NCI-H510A treated with DMSO at 0.1 percent for 48 hours (cell line): ENCODE measurements at places on chromosomes 6 and 20.

DNA sequence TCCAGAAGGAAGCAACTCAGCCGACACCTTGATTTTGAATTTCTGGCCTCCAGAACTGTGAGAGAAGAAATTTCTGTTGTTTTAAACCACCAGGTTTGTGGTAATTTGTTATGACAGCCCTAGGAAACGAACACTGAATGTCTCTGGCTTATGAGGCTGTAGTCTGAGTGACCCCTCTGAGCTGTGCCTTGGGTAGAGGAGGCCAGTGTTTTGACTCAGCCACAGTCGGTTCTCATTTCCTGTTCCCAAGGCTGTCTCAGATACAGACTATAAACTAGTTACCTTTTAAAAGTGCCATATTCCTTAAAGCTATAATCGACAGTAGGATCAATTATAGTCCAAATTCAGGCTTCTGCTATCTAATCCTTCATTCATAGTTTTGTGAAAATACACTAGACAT, 391.2 kb upstream of the MAP3K7 start:
- no peak for DNase-seq

DNA sequence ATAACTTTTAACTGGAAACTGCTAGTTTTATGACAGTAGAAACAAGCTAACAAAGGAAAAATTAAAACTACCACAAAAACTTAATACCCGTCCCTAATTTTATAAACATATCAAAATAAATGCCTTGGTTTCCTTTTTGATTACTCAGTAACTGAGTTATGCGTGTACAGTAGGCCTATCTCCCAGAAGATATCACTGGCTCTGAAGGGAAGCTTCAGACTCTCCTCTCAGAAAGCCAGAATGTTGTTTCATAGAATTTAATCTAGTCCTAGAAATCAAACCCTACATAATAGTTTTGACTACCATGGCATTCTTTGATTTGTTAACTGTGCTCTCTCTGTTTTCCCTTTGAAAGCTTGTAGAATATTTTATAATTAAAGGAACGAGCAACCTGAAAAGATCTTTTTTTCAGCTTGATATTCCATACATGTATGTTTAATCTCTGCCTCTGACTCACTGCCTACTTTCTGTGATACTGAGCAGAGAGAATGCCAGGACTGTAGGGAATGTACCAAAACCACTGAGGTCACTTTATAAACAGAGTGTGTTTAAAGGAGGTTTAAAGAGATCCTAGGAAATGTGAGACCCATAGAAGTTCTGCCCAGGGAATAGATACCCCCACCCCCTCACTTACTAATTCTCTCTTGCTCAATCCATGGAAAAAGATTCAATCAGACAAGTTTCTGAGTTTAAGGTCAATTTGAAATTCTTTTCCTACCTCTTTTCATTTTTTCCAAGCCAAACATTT, 311.5 kb downstream of the HDGFL1 start:
- no peak for DNase-seq

DNA sequence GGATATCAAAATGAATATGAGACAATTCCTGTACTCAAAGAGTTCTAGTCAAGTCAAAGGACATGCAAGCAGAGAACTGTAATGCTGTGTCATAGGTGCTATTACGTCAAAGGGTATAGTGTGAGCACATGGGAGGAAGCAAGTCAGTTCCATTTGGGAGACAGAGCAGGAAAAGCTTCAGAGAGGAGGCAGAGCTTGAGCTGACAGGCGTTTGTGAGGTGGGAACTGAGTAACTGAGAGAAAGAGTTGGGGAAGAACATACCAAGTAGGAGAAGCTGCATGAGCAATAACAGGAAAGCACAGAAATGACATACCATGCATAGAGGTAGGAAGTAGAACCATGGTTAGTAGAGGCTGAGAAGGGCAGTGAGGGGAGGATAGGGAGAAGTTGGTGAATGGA, 15.2 kb upstream of the SSR1 start:
- no peak for DNase-seq

- DNase-seq = no peak
Observed at GRCh38 chr20:48098099-48098498, 312.8 kb upstream of the SULF2 start.

DNA sequence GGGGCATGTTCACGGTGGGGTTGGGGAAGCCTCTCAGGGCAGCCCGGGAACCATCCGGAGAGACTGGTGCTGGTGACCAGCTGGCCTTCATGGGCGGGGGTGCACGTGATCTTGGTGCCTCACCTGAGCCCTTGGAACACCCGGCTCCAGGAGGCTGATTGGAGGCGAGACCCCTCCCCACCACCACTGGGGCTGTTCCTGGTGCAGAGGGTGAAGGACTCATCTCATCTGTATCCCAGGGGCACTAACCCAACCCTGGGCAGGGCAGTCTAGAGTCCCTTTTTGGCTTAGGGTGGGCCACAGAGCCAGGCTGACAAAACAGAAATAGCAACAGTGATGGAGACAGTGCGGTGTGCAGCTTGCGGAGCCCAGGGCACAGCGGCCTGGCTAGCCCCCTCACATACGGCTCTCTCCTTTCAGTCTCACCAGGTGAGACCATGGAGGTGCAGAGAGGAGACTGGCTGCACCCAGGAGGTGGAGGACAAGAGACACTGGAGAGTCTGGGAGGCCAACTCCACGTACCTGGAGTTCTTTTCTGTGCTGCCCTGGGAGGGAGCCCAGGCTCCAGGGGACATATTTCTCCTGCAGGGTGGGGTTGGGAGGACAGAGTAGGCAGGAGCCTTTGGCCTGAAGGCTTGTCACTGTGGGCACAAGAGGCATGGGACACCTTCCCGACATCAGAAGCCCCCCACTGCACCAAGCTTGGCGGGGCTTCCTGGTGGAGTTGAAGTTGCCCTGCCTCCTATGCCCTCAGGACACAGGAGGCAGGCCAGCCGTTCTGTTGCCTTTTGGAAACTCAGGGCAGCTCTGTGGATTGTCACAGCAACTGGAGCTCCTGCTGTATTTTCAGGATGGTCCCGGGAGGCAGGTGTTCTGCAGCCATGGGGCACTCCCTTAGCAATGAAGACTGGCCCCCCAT, 106.0 kb downstream of the SYCP2 start:
- DNase-seq = no peak

- no peak for DNase-seq
Observed at GRCh38 chr6:154447954-154448353, 62.5 kb downstream of the CNKSR3 start.

DNA sequence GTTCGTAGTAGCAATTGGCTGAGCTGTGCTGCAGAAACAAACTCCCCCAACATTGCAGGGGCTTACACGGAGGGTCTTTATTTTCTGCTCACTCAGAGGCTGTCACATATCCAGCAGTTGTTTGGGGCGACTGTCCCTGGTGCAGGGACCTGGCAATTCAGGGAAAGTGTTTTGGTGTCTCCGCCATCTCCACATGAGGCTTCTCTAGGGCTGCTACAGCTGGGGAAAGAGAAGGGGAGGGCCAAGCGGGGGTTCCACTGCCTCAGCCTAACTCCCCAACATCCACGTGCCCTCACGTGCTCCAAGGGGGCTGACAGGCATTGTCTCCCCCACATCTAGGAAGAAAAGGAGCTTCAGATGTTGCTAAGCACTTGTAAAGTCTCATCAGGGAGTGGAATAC, 61.3 kb upstream of the NXT1 start:
- no peak for DNase-seq

DNA sequence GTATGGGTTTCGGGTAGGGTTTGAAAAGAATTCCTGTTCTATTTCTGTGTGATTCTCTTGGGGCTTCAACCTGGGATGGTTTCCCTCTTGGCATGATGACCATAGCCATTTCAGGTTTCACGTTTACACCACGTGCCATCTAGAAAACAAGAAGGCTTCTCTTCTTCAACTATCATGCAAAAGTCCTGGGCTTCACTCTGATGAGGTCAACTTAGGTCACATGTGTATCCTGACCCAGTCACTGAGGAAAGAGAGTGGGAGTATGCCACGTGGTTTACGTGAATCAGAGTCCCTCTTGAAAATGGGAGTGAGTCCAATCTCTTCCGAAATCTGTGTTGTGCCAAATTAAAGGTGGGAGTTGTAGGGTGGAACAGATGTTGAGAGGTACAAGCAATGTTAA, 141.3 kb upstream of the INSM1 start:
- DNase-seq = no peak

DNA sequence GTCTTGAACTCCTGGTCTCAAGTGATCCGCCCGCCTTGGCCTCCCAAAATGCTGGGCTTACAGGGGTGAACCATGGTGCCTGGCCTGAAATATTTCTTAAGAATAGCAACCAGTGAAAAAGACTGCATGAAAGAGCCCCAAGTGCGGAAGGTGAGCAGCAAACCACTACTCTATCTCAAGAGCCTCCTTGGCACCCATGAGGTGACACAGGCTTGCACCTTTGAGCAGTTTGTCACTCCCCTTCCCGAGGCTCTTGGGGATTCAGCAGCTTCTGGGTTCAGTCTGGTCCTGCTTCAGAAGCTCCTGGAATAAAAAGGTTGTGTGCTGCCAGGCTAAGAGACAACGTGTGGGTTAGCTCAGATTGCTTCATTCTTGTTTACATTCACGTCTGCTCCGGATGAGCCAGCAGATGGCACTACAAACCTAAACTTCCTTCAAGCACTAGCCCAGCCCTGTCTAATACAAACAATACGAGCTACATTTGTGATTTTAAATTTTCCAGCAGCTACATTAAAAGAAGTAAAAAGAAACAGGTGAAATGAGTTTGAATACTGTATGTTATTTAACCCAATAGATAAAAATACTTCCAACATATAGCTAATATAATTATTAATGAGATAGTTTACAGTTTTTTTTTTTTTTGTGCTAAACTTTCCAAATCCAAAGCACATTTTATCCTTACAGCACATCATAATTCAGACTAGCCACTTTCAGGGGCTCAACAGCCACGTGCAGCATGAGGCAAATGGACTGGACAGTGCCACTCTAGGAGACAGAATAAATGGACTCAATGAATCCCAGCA, 46.2 kb downstream of the GJA10 start:
- DNase-seq = peak; percentile 46

DNA sequence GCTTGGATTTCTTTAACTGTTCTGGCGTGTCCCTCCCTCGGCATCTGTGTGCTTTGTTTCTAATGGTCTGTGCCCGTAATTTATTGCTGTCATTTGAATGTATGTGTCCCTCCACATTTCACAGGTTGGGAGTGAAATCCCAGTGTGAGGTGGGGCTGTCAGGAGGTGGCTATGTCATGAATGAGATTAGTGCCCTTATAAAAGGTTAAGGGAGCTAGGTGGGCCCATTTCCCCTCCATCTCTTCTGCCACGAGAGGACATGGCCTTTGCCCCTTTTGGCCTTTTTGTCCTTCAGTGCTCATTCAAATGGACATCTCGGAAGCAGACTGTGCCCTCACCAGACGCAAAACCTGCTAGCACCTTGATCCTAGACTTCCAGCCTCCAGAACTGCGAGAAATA, 96.3 kb downstream of the LAMP5 start:
- DNase-seq = no peak

- DNase-seq = no peak
Observed at GRCh38 chr20:47748823-47749222, 36.5 kb downstream of the SULF2 start.

- no peak for DNase-seq
Observed at GRCh38 chr6:126628125-126628524, 288.2 kb downstream of the CENPW start.

DNA sequence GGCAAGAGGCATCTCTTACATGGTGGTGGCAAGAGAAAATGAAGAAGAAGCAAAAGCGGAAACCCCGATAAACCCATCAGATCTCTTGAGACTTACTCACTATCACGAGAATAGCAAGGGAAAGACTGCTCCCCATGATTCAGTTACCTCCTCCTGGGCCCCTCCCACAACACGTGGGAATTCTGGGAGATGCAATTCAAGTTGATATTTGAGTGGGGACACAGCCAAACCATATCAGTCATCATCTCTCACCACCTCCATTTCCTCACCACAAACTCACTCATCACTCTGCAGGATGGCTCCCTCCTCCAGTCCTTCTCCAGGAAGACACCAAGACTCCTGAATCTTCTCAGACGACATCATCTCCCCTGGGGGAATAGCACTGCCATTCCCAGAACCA, 25.8 kb upstream of the SLC16A10 start:
- no peak for DNase-seq

DNA sequence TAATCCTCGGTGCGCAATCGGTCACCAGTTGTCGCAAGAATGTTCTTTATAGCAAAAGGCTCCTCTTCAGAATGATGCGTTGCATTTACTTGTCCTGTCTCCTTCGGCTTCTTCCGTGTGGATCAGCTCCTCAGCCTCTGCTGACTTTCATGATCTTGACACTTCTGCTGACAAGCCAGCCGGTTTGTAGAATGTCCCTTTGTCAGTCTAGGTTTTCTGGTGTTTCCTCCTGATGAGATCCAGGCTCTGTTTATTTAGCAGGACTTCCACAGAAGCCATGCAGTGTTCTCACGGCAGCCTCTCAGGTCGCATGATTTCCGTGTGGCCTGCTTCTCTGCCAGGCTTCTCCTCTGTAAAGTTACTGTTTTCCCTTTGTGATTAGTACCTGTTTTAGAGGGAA, 66.9 kb downstream of the STX11 start:
- no peak for DNase-seq

- DNase-seq = no peak
Observed at GRCh38 chr6:143368426-143368825, 82.1 kb downstream of the ADAT2 start.

DNA sequence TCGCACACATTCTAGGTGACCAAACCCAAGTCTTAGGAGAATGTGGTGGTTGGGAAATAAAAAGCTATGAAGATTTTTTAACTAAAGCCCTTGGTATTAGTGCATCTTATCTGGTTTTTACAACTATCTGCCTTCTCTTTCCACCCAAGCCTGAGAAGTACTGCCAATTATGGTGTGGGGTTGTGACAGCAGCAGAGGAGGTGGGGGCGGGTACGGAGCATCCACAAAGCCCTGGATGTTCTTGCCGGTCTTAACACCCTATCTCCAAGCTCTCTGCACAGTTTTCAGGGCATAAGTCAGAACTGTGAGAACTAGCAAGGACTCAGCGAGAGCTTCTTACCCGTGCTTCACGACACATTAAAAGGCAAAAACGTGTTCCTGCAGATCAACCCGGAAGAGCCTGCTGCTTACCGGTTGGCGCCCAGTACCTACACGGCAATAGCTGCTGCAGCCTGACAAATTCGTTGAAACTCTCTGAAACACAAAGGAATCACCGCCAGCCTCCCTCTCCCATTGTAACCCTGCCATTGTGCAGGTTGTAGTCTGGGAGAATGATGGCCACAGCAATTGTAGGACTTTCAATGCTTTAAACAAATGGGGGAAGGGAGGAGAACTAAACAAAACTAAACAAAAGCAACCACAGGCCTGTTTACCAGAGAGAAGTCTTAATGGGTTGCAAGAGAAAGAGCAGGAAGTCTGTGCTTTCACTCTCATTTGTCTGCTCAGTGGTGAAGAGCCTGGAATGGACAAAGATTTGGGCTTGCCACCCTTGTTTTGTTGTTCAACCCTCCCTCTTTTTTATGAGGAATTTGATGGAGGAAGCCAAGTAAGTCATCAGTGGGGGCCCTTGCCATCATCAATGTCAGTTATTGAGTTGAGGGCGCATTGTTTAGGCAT, 461.0 kb upstream of the JARID2 start:
- peak; percentile 22 for DNase-seq
